ENCODE measurements at places on chromosomes 13 and 19.

GRCh38 chr13:44413095-44413494 lies 39.5 kb downstream of the SERP2 start:
- H3K27me3 ChIP-seq = no peaks in the 10 kb centered on the region
- no peak overlapping the region for H3K27ac ChIP-seq
- DNase-seq = no peak
- H3K4me1 ChIP-seq = no peaks in the 10 kb centered on the region

- DNase-seq = no peak
- no peaks in the 10 kb centered on the region for H3K4me1 ChIP-seq
- H3K4me3 ChIP-seq = no peak overlapping the region
- H3K36me3 ChIP-seq = no peaks in the 10 kb centered on the region
- H3K27ac ChIP-seq = no peak overlapping the region
- no peaks in the 10 kb centered on the region for H3K27me3 ChIP-seq
Observed at GRCh38 chr19:16668176-16668575, 7.2 kb downstream of the TMEM38A start.

- no peaks in the 10 kb centered on the region for H3K27me3 ChIP-seq
- no peaks in the 10 kb centered on the region for H3K4me1 ChIP-seq
- H3K27ac ChIP-seq = no peak overlapping the region
- H3K4me3 ChIP-seq = no peak overlapping the region
Observed at GRCh38 chr13:107742544-107742943, 472.8 kb downstream of the LIG4 start.

DNA sequence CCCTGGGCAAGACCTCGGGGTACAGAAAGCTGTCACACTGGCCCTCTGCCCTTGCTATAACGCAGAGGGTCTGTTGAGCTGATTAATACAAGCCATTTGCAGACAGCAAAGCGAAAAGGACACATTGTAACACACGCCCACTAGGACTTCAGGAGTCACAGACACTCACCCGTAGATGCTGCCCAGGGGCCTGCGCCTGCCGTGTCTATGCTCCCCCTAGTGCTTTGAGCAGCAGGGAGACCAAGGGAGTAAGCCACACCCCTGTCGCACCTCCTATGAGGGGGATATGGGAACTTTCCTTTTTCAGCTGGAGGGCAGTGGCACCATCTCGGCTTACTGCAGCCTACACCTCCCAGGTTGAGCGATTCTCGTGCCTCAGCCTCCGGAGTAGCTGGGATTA lies 1930.2 kb downstream of the OLFM4 start:
- no peak overlapping the region for H3K4me3 ChIP-seq
- no peaks in the 10 kb centered on the region for H3K27me3 ChIP-seq
- H3K36me3 ChIP-seq = no peaks in the 10 kb centered on the region
- DNase-seq = peak; percentile 54
- no peaks in the 10 kb centered on the region for H3K4me1 ChIP-seq
- H3K27ac ChIP-seq = no peak overlapping the region

DNA sequence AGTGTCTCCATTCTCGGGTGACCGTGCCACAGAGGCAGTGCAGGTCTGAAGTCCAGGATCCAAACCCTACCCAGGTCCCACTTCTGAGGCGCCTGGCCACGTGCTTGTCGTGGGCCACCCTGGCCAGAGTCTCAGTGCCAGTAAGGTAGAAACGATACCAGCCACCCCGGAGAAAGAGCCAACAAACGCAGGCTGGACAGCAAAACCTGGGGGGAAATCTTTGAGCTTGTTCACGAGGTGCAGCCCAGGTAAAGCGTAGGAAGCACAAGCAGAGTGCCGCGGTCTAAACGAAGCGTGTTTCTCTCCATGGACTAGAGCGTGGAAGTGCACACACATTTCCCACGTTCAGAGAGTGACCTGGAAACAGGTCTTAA lies 95.6 kb downstream of the ATP11A start:
- H3K4me3 ChIP-seq = no peak overlapping the region
- H3K4me1 ChIP-seq = peaks cover 34% of the 10 kb centered on the region
- H3K36me3 ChIP-seq = peaks cover 56% of the 10 kb centered on the region

DNA sequence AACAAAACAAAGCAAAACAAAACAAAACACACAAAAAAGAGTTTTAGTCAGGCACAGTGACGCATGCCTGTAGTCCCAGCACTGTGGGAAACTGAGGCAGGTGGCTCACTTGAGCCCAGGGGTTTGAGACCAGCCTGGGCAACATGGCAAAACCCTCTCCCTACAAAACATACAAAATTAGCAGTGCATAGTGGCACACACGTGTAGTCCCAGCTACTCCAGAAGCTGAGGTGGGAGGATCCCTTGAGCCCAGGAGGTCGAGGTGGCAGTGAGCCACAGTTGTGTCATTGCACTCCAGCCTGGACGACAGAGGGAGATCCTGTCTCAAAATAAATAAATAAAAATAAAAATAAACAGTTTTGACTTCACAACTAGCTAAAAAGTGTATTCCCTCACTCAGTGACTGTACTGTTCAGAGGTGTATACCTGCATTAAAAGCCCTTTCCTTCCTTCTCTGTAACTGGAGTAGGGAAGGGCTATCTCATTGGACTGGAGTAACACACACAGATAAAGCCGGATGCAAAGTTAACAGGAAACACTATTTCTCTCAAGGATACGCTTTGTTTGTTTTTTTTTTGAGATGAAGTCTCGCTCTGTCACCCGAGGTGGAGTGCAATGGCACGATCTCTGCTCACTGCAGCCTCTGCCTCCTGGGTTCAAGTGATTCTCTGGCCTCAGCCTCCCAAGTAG lies 3.7 kb upstream of the BAX start:
- no peak for DNase-seq
- peaks cover under 1% of the 10 kb centered on the region for H3K36me3 ChIP-seq
- H3K4me1 ChIP-seq = peaks cover 20% of the 10 kb centered on the region

DNA sequence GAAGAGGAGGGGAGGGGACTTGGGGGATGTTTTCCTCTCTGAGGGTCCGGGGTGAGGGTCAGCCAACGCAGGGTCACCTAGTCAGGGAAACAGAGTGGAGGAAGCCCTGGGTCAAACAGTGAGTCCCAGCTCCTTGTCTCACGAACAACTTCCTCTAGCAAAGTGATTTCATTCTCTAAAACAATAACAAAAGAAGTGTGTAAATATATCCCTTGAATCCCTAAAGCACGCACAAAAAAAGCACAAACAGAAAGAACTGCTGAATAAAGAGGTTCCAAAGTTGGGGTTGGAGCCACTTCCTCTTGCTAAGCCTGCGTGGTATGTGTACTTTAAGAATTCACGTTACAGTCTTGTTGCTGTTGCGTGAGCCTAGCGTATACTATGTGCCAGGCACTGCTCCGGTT lies 1.5 kb upstream of the C5AR2 start:
- DNase-seq = no peak
- no peaks in the 10 kb centered on the region for H3K4me1 ChIP-seq
- peak overlapping the region; percentile 39 for H3K4me3 ChIP-seq
- H3K36me3 ChIP-seq = no peaks in the 10 kb centered on the region

GRCh38 chr19:46367426-46367825 lies 20.5 kb downstream of the PPP5C start:
- no peak overlapping the region for H3K27ac ChIP-seq
- no peaks in the 10 kb centered on the region for H3K27me3 ChIP-seq
- peak; percentile 21 for DNase-seq
- peaks cover 89% of the 10 kb centered on the region for H3K4me1 ChIP-seq

DNA sequence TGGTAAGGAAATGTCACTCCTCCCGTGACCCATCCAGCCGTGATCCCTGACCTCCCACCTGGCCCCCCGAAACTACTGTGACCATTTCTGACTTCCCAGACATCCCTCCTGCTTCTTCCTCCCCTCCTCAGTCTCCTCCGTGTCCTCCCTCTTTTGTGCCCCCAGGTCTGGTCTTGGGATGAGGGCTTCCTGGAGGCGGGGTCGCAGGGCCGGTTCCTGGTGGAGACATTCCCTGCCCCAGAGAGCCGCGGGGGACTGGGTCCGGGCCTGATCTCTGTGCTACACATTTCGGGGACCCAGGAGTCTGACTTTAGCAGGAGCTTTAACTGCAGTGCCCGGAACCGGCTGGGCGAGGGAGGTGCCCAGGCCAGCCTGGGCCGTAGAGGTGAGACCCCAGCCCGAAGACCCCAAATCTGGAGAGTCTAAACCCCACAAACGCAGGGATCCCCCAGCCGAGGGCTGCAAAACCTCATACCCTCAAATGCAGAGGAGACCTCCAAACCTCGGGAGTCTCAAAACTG lies 5.0 kb downstream of the KIRREL2 start:
- H3K27ac ChIP-seq = no peak overlapping the region
- H3K27me3 ChIP-seq = peaks cover 44% of the 10 kb centered on the region
- no peak overlapping the region for H3K4me3 ChIP-seq
- DNase-seq = no peak
- peaks cover 7% of the 10 kb centered on the region for H3K4me1 ChIP-seq
- no peaks in the 10 kb centered on the region for H3K36me3 ChIP-seq

GRCh38 chr13:88585861-88586260 lies 914.7 kb downstream of the SLITRK5 start:
- no peak overlapping the region for H3K4me3 ChIP-seq
- H3K27me3 ChIP-seq = no peaks in the 10 kb centered on the region
- H3K36me3 ChIP-seq = no peaks in the 10 kb centered on the region
- no peak overlapping the region for H3K27ac ChIP-seq

DNA sequence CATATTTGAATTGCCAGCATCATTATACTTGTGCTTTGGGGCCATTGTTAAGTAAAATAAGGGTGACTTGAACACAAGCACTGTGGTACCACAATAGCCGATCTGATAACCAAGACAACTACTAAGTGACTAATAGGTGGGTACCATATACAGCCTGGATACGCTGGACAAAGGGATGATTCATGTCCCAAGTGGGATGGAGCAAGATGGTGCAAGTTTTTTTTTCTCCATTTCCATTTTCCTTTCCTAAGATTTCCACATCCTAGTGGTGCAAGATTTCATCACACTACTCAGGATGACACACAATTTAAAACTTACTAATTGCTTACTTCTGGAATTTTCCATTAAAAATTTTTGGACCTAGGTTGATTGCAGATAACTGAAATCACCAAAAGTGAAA lies 15.1 kb downstream of the BRCA2 start:
- H3K4me3 ChIP-seq = no peak overlapping the region
- H3K27me3 ChIP-seq = no peaks in the 10 kb centered on the region
- no peak for DNase-seq
- no peaks in the 10 kb centered on the region for H3K4me1 ChIP-seq
- H3K27ac ChIP-seq = no peak overlapping the region

- H3K4me1 ChIP-seq = peaks cover 58% of the 10 kb centered on the region
- DNase-seq = peak; percentile 84
- no peaks in the 10 kb centered on the region for H3K27me3 ChIP-seq
- no peaks in the 10 kb centered on the region for H3K36me3 ChIP-seq
- no peak overlapping the region for H3K27ac ChIP-seq
- no peak overlapping the region for H3K4me3 ChIP-seq
Observed at GRCh38 chr19:45211751-45212381, 33.3 kb downstream of the BLOC1S3 start.

- H3K4me3 ChIP-seq = no peak overlapping the region
- H3K27me3 ChIP-seq = no peaks in the 10 kb centered on the region
- H3K36me3 ChIP-seq = peaks cover 21% of the 10 kb centered on the region
- peaks cover 29% of the 10 kb centered on the region for H3K4me1 ChIP-seq
Observed at GRCh38 chr13:32736648-32737047, 150.4 kb downstream of the PDS5B start.

DNA sequence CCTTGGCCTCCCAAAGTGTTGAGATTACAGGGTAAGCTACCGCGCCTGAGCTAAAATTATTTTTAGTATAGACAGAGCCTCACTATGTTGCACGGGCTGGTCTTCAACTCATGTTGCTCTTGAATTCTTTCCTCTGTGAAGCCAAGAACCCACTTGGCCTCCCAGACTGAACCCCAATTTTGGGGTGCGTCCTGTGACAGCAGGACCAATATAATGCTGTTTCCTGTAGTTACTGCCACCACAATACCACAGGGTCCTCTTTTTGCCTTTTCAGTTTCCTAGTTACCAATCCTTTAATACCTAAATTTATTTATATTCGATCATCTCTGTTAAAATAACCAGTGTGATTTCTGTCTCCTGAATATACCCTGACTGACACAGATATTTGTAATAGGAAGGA lies 32.9 kb downstream of the TSKS start:
- no peaks in the 10 kb centered on the region for H3K4me1 ChIP-seq
- no peak overlapping the region for H3K27ac ChIP-seq
- no peak for DNase-seq
- H3K4me3 ChIP-seq = no peak overlapping the region

DNA sequence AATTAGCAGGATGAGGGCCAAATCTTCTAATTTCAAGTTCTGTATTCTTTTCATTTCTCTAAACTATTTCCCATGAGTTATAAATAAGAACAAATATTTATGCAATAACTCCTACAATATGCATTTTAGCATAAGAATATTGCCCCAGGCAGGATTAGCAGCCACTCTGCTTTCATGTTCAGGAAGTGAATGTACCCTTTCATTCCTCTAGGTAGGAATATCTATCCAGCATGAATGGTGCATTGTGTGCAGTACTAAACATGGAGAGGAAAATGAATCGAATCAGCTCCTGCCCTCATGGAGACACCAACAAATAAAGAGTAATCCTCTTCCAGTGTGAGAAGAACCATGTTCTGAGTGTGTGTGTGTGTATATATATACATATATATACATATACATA lies 41.0 kb downstream of the LHFPL6 start:
- no peak overlapping the region for H3K4me3 ChIP-seq
- H3K27ac ChIP-seq = no peak overlapping the region
- no peaks in the 10 kb centered on the region for H3K27me3 ChIP-seq

- peak; percentile 91 for DNase-seq
- H3K27ac ChIP-seq = no peak overlapping the region
- H3K36me3 ChIP-seq = peaks cover 95% of the 10 kb centered on the region
- peaks cover 6% of the 10 kb centered on the region for H3K4me1 ChIP-seq
Observed at GRCh38 chr19:45059258-45059965, 16.9 kb downstream of the ZNF296 start.

DNA sequence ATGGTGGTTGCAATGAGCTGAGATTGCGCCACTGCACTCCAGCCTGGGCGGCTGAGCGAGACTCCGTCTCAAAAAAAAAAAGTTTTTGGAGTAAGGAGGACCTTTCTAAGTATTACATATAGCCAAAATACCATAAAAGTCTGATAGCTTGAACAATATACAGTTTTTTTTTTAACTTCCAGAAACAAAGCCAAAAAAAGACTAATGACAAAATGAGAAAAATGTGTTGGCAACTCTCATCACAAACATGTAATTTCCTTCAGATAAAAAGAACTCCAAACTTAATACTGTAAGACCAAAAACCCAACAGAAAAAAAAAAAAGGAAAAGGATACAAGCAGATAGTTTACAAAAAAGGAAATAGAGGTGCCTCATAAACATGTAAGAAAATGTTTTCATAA lies 68.2 kb upstream of the MED4 start:
- no peak for DNase-seq
- no peaks in the 10 kb centered on the region for H3K27me3 ChIP-seq
- peak overlapping the region; percentile 54 for H3K4me3 ChIP-seq

GRCh38 chr13:23806874-23807526 lies 82.2 kb downstream of the MIPEP start:
- no peaks in the 10 kb centered on the region for H3K27me3 ChIP-seq
- no peak for DNase-seq
- no peaks in the 10 kb centered on the region for H3K36me3 ChIP-seq
- no peak overlapping the region for H3K27ac ChIP-seq

Measured in spleen (tissue), 13 donors.